ENCODE measurements at places on chromosomes 11 and 22.

DNA sequence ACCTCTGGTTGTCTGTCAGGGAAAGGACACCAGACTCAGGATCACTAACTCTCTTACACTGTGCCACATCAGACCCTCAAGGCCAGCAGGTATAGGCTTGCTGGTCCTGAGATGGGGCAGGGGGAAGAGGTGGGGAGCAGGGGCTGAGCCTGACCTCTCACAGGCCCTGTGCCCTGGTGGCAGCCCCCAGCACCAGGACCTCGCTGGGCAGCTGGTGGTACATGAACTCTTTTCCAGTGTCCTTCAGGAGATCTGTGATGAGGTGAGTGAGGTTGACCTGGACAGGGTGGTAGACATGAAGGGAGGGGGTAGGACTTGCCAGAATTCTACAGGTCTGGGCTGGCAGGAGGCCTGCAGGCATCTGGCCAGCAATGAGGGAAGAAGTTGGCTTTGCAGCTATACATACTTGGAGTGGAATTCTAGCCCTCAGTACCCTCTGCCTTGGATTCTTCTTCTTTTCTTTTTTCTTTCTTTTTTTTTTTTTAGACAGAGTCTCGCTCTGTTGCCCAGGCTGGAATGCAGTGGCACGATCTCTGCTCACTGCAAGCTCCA is 1.4 kb downstream of the NUDT22 start:
- no peak for DNase-seq

DNA sequence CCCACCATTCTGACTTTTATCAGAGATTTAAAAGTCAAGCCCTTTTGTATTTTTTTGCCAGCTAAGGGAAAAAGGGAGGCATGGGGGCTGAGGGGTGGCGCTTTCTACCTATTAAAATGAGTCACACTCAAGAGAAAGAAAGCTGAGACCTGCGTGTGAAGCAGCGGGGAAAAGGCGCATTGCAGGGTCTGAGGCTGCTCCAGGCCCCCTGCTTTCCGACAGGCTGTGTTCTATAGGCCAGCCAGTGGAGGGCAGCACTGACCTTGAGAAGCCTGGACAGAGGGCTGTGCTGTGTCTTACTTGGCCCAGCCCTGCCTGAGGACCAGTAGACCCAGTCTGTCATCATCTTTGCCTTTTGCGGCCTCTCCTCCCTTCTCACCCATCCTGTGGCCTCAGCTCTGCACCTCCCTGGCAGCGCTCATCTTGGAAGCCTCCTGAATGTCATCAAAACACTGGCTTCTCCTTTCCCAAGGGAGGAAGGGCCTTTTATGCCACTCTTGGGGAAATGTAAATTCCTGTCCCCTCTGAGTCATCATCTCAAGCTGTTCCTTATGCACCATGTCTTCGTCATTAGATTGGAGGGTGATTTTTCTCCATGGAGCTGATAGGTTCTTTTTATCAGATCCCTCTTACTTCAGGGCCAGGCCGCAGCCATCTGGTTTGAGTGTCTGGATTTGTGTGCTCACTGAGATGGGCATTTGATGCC is 12.6 kb upstream of the MAPK8IP1 start:
- DNase-seq = peak; percentile 74

DNA sequence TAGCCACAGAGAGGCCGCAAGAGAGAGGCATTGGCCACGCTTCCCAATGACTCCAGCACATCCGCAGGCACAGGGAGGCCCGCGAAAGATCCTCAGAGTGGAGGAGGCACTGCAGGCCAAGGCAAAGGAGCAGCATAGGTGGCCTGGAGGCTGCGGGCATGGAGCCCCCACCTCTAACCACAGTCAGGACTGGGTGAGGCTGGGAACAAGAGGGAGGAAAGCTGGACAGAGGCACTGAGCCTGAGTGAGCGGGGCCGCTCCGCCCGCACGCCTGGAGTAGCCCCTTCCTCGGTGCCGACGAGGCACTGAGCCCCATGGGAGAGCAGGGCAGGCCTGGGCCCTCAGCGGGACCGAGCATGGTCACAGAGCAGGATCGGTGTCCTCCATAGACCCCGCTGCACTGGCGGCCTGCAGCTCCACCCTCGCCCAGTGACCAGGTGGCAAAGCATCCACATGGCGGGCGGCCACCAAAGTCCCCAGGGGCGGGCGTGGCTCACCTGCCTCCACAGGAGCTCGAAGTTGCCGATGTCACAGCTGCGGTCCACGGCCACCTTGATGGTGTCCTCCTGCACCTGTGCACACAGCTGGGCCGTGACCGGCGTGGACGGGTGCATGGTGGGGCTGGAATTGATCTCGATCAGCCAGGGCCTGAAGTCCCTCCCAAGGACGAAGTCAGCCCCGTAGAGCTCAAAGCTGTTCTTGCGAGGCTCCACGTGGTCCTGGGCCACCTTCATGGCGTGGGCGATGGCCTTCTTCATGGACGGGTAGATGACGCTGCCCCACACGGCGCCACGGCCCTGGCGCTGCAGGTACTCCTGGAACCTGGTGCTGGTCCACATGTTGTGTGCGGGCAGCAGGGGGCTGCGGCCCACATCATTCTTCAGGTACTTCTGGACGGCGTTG is 18.9 kb upstream of the IL17REL start:
- no peak for DNase-seq

- DNase-seq = no peak
Observed at GRCh38 chr11:13046637-13047570, 37.8 kb downstream of the RASSF10 start.

DNA sequence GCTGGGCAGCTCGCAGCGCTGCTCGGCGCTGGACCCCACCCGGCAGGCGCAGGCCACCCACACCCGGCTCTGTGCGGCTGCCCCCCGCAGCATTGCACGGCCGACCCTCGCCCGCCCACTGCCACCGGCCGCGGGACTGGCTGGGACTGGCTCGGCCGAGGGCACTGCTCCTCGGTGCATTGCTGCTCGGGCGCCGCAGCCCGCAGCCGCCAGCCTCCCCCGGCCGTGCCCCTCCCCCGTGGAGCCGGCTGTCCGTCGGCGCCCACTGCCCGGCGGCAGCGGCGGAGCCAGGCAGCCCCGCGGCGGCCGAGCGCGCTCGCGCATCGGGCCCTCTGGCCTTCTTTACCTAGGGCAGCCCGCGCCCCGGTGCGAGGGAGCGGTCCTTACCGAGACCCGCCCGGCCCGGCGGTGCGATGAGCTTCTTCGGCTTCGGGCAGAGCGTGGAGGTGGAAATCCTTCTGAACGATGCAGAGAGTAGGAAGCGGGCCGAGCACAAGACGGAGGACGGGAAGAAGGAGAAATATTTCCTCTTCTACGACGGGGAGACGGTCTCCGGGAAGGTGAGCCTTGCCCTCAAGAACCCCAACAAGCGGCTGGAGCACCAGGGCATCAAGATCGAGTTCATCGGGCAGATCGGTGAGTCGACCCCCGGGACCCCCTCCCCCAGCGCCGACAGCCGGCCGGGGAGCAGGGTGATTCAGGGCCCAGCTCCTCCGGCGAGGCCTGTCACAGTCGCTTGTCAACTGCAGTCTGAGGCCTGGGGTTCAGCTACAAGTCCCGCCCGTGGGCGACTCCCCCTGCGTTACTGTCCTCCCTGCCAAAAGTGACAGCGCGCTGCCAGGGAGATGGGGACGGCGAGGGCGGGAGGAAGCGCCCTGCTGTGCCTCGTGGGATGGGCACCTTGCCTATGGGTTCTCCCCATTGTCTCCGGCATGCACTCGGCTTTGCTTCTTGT is 516 bp downstream of the VPS26B start:
- DNase-seq = peak; percentile 21

GRCh38 chr11:35118906-35119305 is 20.1 kb upstream of the CD44 start:
- DNase-seq = no peak

GRCh38 chr11:128505449-128506065 is 81.8 kb downstream of the ETS1 start:
- DNase-seq = no peak

- no peak for DNase-seq
Observed at GRCh38 chr11:21944577-21944976, 248.3 kb upstream of the ANO5 start.

DNA sequence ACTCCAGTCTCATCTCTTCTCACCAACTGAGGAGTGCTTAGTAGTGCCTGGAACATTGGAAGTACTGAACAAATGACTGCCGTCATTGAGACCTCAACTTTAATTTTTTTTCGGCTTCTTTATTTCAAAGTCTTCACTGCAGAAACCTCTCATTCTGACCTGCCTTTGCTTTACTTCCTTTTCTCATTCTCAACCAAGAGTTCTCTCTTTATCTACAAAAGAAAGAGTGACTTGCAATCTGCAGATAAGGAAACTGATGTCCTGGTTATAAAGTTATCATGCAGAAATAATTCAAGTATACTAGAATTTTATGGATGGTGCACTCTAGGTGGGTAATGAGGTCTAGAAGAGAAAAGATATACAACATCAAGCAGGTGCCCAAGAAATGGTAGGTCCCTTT is 1.2 kb upstream of the EED start:
- DNase-seq = no peak

- DNase-seq = no peak
Observed at GRCh38 chr11:63277345-63277943, 34.0 kb upstream of the SLC22A25 start.

GRCh38 chr11:47413908-47414684 is 5.7 kb downstream of the SLC39A13 start:
- no peak for DNase-seq

All from HuH-7 (cell line).